Neural progenitor cell (in vitro differentiated cells): ENCODE measurements at places on chromosomes 3 and 15. TPM values are rescaled to one million over a fixed set of nuclear protein-coding genes. Genes with fewer than 3 reads are reported as not detected.

GOLGA8O gene
- total RNA-seq, result not detected in 2 replicates

TRAT1 gene
- total RNA-seq, result not detected in 2 replicates

LOXL1 gene
- total RNA-seq, result 5.3 and 28.1 TPM in 2 replicates

ELL3 gene
- 3.1 and 5.1 TPM in 2 replicates for total RNA-seq

PROK2 gene
- total RNA-seq, result 2.0 and 2.1 TPM in 2 replicates

FBN1 gene
- 63.1 and 78.8 TPM in 2 replicates for total RNA-seq

WNT5A gene
- 3.3 and 5.5 TPM in 2 replicates for total RNA-seq

CCDC39 gene
- total RNA-seq, result 0.24 and 3.3 TPM in 2 replicates

STRIT1 gene
- not detected in 2 replicates for total RNA-seq

TFG gene
- total RNA-seq, result 86.1 and 105 TPM in 2 replicates

LSAMP gene
- 13.3 and 18.0 TPM in 2 replicates for total RNA-seq

PRICKLE2 gene
- total RNA-seq, result 10.7 and 11.5 TPM in 2 replicates

NAALADL2 gene
- total RNA-seq, result 7.3 and 11.5 TPM in 2 replicates

CCNB2 gene
- 296 and 374 TPM in 2 replicates for total RNA-seq

ZKSCAN7 gene
- 14.1 and 18.7 TPM in 2 replicates for total RNA-seq

GOLGA6L7 gene
- total RNA-seq, result not detected in 2 replicates

POLQ gene
- total RNA-seq, result 15.6 and 33.2 TPM in 2 replicates

P2RY14 gene
- total RNA-seq, result not detected in 2 replicates

C2CD4A gene
- not detected in 2 replicates for total RNA-seq

ALDH1L1 gene
- total RNA-seq, result 0.31 and 0.60 TPM in 2 replicates

KIF7 gene
- total RNA-seq, result 4.3 and 15.7 TPM in 2 replicates

IRAK2 gene
- total RNA-seq, result 0.26 and 0.50 TPM in 2 replicates

KBTBD13 gene
- not detected in 2 replicates for total RNA-seq

TMEM108 gene
- total RNA-seq, result 4.8 and 10.7 TPM in 2 replicates

NGLY1 gene
- 37.7 and 45.0 TPM in 2 replicates for total RNA-seq

SEMA3B gene
- total RNA-seq, result 0.80 and 8.6 TPM in 2 replicates

AGTR1 gene
- total RNA-seq, result 0.09 TPM in 1 of 2 replicates, not detected in the other

WDR5B gene
- total RNA-seq, result 7.8 and 11.8 TPM in 2 replicates

SLC22A13 gene
- 0.21 TPM in 1 of 2 replicates, not detected in the other for total RNA-seq

TERC gene
- total RNA-seq, result 47.5 and 119 TPM in 2 replicates

FRMD4B gene
- total RNA-seq, result 13.0 and 17.3 TPM in 2 replicates

DZIP1L gene
- total RNA-seq, result 10.4 and 38.4 TPM in 2 replicates

TMEM212 gene
- not detected in 2 replicates for total RNA-seq

THPO gene
- total RNA-seq, result 0.31 and 2.3 TPM in 2 replicates

ZNF501 gene
- total RNA-seq, result 9.9 and 12.6 TPM in 2 replicates

CADPS gene
- total RNA-seq, result 11.7 and 17.3 TPM in 2 replicates
